ENCODE measurements at places on chromosomes 3 and 15.

DNA sequence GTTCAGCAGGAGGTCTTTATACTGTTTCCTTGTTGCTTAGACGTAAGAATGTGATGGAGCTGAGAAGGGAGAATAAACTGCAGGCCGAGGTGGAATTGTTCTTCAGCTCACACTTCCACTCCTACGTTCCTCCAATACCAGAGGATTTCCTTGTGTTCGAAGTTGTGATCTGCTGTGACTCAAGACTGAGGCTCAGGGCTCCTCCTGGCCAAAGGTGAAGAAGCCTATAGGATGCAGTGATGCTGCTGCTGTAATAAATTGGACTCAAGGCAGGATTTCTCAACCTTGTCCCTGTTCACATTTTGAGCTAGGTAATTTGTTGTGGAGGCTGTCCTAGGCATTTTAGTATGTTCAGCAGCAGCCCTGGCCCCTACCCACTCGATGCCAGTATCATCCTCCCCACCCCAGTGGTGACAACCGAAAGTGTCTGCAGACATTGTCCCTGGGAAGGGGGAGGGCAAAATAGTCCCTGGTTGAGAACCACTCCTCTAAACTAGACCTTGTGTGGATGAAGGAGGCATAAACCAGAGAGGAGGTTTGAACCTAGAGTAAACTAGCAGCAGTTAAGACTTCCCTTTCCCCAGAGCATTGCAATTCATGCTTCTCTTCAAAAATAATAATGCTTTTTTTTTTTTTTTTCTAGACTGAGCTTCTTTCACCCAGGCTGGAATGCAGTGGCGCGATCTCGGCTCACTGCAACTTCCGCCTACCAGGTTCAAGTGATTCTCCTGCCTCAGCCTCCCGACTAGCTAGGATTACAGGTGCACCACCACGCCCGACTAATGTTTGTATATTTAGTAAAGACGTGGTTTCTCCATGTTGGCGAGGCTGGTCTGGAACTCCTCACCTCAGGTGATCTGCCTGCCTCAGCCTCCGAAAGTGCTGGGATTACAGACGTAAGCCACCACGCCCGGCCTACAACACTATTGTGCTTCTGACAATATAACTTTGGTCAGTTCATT is 11.1 kb downstream of the RAP2B start:
- DNase-seq = no peak

DNA sequence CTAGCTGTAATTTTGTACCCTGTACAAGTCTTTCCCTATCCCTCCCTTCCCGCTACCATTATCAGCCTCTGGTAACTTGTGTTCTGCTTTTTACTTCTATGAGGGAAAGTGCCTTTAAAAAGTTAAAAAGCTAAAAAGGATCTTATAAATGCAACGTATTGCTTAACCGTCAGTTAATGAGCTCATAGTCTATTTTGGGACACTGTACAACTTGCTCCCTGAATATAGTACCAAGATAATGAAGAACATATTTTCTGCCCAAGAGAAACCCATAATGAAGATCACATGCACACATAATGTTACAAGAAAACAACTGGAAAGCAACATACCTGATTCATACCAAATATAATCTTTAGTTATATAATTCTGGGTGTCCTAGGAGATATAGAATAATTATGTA is 22.6 kb downstream of the ZIC1 start:
- DNase-seq = no peak

DNA sequence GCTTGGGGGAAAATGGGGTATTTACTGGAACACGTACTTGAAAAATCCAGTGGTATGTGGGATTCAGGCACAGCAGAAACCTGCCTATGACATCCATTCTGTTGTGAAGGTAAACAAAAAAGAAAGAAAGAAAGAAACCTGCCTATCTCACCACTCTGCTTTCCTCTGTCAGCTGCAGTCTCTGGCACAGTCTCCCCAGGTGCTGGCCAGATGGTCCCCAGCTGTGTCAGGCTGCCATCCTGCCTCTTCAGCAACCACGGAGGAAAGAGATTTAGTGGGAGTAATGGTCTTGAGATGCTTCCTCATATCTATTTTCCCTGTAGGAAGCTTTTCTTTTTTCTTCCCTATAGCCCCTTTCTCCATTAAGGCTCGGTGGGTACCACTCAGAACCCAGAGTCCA is 2.5 kb upstream of the PXYLP1 start:
- no peak for DNase-seq

DNA sequence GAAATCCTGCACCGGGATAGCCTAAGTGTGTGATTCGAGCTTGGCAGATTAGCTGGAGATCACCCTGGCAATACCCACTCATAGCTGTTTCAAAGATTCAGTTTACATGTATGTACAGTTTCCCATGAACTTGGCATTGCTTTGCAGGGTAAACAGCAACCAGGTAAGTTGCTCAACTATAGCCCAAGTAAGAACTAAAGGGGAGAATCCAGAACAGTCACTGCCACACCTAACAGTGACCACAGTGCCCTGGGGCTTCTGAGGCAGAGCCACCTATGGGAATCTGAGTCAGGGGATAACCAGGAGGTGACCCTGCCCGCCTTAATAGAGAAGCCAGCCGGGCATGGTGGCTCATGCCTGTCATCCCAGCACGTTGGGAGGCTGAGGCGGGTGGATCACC is 15.9 kb downstream of the CDAN1 start:
- DNase-seq = no peak

DNA sequence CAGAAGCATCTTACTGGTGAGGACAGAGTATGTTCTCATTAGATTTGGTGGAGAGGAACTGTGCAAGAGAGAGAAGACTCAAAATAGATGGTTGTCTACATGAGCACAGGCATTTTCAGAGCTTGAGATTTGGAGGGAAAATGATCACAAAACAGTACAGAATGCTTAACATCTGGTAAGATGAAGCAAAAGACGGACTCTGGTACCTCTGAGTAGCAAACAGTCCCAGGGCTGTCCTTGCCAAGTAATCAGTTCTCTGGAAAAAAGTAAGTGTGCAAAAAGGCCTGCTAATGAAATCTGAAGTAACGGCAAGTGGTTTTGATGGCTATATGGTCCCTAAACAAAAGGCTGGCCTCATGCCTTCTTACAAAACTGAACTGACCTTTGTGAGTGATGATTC is 414.2 kb downstream of the CNTN4 start:
- DNase-seq = no peak

DNA sequence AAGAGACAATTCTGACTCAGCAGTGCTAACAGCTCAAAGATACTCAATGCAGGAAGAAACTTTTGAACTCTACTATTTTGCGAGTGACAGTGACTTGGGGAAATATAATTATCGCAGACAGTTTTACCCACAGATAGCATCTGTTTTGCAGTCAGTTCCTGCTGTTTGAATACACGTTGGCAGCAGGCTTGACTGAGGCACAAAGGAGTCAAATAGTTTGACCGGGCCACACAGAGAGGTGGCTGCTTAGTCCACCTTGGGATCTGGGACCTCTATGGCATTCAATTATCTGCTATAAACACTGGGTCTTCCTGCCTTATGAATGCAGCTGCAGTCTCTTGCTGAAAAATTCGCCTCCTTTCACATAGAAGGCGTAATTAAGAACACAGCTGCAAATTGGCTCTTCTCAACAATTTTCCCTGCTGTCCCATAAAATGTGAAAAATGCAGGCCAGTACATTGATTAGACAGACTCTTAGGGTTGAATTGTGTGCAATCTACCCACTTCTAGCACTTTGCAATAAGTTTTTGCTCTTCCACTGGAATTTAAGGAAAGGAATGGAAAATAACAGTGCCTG is 56.5 kb downstream of the OTOL1 start:
- DNase-seq = no peak

GRCh38 chr3:157081626-157082210 is 78.2 kb downstream of the CCNL1 start:
- DNase-seq = peak; percentile 95

DNA sequence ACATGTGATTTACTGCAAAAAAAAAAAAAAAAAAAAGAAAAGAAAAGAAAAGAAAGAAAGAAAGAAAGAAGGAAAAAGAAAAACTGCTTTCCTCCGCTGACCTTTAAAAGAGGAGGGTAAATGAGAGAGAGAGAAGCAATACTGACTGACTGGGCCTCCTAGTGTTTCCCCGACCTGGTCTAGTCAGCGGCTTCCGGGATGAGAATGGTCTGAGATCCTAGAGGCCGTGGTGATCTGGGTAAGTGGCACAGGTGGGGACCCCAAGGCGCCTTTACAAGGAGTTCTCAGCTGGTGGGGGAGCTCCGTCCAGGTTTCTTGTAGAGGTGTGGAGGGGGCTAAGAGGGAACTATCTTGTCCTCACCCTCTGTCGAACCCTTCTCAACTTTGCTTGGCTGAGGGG is 223.1 kb downstream of the MEIS2 start:
- no peak for DNase-seq

- DNase-seq = no peak
Observed at GRCh38 chr3:186821429-186822387, 15.4 kb upstream of the RFC4 start.

- no peak for DNase-seq
Observed at GRCh38 chr3:156978481-156978961, 152.4 kb downstream of the LEKR1 start.

DNA sequence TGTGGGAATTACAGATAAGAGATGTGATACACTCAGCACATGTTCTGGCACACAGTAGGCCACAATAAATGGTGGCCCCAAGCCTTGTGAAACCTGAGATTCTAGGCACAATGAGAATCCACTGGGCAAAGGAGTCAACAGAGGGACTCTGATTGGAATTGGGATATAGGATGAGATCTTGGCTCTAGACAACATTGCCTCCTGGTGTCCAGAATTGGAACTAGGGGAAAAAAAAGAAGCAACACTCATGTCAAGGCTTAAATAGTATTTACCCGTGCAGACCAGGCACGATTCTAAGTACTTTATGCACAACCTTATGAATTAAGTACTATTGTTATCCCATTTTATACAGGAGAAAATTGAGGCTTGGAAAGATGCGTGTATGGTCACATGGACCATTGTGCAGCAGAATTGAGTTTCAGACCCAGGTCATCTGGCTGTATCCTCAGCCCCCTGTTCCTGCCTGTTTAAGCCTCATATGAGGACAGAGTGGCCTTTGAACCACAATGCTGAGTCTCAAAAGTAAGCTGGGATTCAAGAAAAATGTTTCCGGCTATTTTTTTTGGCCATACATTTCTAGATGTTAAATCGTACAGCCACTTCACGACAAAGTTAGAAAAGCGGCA is 124.8 kb downstream of the SV2B start:
- DNase-seq = no peak

- DNase-seq = no peak
Observed at GRCh38 chr15:57133127-57133968, 214.9 kb downstream of the TCF12 start.

- no peak for DNase-seq
Observed at GRCh38 chr3:124512881-124513609, 217.2 kb upstream of the UMPS start.

DNA sequence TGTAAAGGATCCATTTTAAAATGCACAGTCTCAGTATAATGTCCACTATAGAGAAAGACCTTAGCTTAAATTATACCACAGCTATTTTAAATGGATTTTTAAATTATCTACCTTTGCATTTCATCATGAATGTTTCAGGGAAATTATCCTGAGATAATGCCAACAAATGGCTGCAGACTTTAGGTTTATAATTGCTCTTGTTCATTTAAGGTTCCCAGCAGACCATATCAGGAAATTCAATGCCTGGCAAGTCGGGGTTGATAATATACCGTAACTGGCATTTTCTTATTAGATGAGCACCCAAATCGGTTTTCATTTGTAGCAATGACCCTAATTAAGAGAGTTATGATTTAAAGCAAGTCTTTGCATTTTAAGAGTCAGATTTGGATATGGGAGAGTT is 227.1 kb upstream of the ARRDC4 start:
- DNase-seq = no peak

- DNase-seq = no peak
Observed at GRCh38 chr3:53353202-53353601, 5.9 kb upstream of the DCP1A start.

DNA sequence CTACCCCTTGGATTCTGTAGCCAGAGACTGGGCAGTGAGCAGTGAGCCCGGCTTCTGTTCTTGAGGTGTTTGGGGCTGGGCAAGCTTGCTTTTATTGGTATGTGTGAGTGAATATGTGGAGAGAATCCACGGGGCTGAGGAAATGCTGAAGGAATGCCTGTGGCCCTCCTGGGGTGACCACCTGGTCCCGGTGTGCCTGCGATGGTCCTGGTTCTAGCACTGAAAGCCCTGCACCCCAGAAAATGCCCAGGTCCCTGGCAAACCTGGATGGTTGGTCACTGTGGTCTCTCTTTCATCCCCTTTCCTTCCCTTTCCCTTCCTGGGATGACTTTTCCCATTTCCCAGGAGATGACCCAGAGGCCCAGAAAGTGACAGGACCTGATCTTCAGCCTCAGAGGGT is 4.2 kb downstream of the ZBTB47 start:
- no peak for DNase-seq

GRCh38 chr3:127899200-127899599 is 15.8 kb upstream of the KBTBD12 start:
- no peak for DNase-seq

GRCh38 chr15:38810686-38811085 is 246.1 kb upstream of the RASGRP1 start:
- DNase-seq = no peak

- DNase-seq = no peak
Observed at GRCh38 chr3:14507757-14508504, 32.2 kb downstream of the GRIP2 start.

DNA sequence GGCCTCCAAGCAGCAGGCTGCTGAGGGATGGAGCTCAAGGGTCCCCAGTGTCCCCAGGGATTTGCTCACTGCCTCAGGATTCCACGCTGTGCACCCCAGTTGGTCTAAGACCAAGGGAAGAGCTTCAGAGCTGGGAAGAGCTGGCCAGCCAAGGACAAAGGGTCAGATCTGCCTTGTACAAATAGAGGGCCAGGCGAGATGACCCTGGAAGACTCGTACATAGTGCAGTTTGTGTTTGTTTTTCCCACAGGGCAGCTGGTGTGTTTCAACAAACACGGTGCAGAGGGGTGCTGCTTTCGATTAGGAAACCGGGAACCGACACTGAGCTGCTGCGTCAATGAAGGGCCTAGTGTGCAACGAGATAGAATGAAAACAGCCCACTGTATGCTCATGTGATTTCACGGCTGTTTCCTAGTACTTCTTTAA is 56.1 kb upstream of the TRPM1 start:
- DNase-seq = peak; percentile 17

DNA sequence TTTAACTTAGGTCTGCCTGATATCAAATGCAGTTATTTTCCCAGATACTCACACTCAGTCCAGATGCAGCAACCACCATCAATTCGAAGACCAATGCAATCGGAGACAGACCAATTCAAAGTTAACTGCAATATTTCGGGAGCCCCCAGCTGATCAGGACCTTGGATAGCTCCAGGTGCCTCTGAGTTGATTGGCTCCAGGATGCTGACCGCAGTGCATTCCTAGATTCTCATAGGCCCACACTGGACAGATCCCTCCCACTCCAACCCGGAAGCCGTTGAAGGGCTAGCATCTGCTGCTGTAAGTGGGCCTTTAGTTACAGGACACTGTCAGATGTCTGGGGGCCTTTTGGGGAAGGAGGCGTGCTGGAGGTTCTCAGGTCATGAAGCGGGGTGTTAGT is 89.5 kb upstream of the ATP2B2 start:
- DNase-seq = no peak

GRCh38 chr3:43221076-43221475 is 65.3 kb upstream of the SNRK start:
- DNase-seq = no peak

GRCh38 chr15:52121006-52121405 is 8.4 kb upstream of the BCL2L10 start:
- no peak for DNase-seq
